NCI-H2029 treated with DMSO at 0.1 percent for 48 hours (cell line): ENCODE measurements at places on chromosomes 4 and X.

- no peak for DNase-seq
Measured at GRCh38 chr4:173522160-173522950, 7.7 kb downstream of the HAND2 start.

DNA sequence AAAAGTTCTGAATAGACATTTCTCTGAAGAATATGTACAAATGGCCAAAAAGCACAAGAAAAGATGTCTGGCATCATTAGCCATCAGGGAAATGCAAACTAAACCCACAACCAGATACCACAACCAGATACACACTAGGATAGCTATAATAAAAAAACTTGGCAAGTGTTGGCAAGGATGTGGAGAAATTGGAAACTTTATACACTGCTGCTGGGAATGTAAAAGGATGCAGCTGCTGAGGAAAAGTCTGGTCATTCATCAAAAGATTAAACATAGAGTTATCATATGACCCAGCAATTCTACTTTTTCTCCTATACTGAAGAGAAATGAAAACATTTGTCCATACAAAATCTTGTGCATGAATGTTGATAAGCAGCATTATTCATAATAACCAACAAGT lies 92.3 kb downstream of the UCHL1 start:
- DNase-seq: no peak

- no peak for DNase-seq
Measured at GRCh38 chrX:152652060-152652459, 14.4 kb downstream of the GABRQ start.

- DNase-seq: no peak
Measured at GRCh38 chr4:156811963-156812362, 159.6 kb downstream of the PDGFC start.

DNA sequence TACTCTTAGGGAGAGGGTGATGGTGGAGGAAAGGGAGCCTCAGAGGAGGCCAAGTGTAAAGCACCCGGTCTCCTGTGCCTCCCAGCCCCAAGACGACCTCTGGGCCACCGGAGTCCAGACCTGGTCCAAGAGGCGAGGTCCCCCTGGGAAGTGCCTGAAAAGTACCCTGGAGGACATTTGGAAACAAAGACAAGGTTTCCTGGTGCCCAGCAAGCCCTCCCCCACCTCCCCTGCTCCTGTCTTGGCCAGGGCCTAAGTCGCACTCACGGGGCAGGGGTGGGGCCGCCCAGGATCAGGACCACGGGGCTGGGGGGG lies 532 bp upstream of the SH3BP2 start:
- no peak for DNase-seq
